Vagina (tissue), 2 donors: ENCODE measurements at places on chromosomes 5 and 9. TPM values are rescaled to one million over a fixed set of nuclear protein-coding genes. Genes with fewer than 3 reads are reported as not detected.

DNA sequence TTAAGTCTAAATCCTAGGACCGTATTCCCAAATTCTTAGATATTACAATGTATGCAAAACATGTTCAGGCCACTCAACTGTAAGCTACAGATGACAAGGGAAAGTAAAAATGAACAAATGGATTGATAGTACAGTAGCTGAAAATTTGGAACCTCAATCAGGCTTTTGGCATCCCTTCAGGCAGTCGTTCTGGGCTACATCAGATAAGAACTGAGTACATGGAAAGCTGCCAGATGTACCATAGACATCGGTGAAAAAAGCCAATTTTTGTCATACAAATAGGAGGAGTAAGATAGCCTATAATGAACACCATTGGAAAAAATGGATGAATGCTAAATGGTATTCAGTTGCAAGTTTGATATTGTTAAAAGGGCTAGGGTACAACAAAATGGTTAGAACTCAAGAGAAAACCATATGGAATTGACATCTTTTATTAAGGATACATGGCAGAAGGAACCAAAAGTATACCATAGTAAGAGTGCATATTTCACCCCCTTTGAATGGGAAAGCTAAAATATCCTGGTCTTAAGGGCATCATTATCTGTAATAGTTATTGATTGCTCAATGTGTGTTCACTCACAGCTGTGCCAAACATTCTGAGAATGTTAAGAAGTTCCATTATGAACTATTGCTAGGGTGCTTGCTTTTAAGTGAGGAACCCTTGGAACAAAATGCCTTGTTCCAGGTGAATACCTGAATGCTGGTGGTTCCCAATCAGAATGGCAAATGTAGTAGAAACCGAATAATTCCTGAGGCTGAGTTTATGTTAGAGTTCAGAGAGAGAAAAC, 86.4 kb downstream of the NR3C1 start:
- DNase-seq: no peak

- no peak for DNase-seq
Observed at GRCh38 chr5:52875827-52876226, 88.1 kb downstream of the ITGA1 start.

- DNase-seq: no peak
Observed at GRCh38 chr5:20956134-20956533, 968.1 kb upstream of the CDH18 start.

GRCh38 chr9:100354121-100354800, 1.5 kb upstream of the TEX10 start:
- DNase-seq: no peak

- DNase-seq: no peak
Observed at GRCh38 chr9:89252651-89253267, 58.2 kb upstream of the CKS2 start.

Gene FAM221B
- not detected for total RNA-seq

DNA sequence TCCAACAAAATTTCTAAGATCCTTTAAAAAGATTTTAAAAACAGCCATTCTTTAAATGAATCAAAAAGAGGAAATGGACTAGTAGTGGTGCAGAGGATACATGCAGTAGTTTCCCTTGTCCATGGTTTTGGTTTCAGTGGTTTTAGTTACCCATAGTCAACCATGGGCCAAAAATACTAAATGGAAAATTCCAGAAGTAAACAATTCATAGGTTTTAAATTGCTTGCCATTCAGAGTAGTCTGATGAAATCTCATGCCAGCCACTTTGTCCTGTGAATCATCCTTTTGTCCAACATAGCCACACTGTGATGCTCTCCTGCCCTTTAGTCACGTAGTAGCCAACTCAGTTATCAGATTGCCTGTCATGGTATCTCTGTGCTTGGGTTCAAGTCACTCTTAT, 286.1 kb downstream of the ANXA1 start:
- DNase-seq: no peak

DNA sequence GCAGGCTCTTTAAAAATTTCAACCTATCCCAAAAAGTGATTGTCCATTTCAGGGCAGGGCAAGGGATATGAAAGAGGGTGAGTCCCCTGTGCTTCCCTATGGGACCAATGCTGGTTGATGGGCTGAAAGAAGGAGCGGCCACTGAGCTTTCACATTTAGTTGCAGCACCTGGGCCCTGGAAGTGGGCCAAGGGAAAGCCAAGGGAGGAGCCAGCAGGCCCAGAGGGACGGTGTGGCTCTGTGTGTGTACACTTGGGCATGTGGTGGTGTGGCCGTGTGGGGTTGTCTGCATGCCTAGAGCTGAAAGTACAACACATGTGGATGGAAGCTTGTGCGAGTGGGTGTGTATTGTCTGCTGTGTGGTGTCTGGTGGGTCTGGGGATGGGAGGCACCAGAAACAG, 14.0 kb upstream of the PSMD5 start:
- DNase-seq: no peak

Gene ISOC1
- total RNA-seq: 25.0 TPM

GRCh38 chr5:79008362-79008761, 23.3 kb upstream of the ARSB start:
- no peak for DNase-seq

Gene NEUROG1
- not detected for total RNA-seq

- no peak for DNase-seq
Observed at GRCh38 chr5:72066705-72067107, 40.6 kb upstream of the MAP1B start.

Gene LPAR1
- total RNA-seq: 83.0 TPM

DNA sequence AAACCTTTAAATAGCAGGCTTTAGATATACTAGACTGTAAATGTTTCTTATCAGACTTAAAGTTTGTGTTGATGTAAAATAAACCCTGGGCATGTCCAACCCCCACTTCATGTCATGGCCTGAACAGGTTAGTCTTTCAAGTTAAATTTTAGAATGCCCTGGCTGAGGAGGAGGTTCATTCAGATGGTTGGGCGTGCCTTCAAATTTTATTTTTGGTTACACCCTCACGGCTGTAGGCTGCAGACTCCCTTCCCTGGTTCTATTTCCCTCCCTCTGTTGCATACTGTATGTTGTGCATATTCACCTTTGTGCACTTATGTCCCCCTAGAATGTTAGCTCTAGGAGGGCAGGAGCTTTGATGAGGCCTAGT, 5.3 kb upstream of the BICD2 start:
- no peak for DNase-seq

DNA sequence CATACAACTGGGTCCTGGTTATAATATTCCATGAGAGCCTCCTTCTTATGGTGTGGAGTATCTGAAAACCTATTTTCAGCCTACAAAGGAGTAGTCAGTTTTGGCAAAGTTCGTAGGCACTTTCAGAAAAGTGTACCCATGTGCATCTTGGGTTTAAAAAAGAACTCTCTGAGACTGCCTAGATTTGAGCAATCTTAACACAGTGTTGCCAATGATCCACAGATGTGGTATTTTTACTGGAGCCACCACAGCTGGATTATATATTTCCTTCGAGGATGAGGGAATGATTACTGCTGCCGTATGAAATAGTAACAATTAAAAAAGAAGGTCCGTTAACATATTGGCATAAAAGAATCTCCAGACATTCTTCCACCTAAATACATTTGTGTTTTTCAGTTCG, 1.1 kb downstream of the PALM2AKAP2 start:
- DNase-seq: no peak

DNA sequence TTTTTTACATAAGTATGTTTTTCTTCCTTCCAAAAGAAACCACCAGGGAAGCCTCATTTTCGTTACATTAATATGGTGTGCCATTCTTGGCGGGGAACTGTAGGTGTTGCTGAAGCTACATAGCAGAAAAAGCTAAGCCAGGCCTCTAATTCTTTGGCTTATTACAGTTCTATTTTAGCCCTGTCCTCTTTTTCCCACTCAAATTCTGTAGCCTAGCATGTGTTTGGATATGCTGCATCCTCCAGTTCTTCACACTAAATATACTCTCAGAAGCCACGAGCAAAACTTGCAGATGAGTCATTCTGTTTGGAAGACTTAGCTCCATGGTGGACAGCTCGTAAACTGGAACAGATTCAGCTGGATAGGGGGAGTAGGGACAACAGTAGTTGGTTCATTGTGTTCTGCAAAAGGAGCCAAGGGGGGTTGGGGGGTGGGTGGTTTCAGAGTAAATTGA, 369.4 kb downstream of the TMEM161B start:
- no peak for DNase-seq

Gene TMEM232
- total RNA-seq: 4.2 TPM

GRCh38 chr5:72093217-72093616, 14.1 kb upstream of the MAP1B start:
- no peak for DNase-seq

Gene PCSK1
- total RNA-seq: 1.7 TPM

- DNase-seq: no peak
Observed at GRCh38 chr5:59423021-59423420, 470.5 kb downstream of the PDE4D start.

Gene FOXD4L4
- total RNA-seq: not detected

- no peak for DNase-seq
Observed at GRCh38 chr9:98247831-98248657, 7.4 kb downstream of the TBC1D2 start.

- DNase-seq: no peak
Observed at GRCh38 chr5:14628346-14628745, 36.2 kb upstream of the OTULIN start.

DNA sequence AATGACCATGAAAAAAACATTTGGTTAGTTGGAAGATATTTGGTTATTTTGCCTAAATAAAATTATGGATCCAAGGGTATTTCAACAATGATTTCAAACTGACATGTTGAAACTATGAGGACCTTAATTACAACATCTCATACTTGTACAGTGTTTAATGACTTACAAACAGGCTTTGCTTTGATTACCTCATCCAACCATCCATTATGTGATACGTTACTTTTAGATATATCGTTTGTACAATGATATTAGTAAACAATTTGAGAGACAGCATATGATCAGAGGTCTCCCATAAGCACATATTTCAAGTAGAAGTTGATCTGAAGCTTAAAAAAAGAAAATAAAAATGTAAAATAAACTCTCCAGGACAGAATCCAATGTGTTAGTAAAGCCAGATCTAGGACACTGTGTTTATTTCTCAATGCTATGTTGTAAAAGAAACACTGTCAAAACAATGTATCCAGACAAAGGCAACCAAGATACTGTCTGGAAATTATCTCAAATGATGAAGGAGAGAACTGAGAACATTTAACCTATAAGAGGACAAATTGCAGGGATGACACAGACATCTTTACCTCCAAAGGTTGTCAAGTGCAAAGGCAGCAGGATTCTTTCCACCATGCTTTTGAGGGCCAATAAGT, 116.0 kb upstream of the TARS1 start:
- DNase-seq: no peak

Gene PCDHGC5
- total RNA-seq: 3.4 TPM

- no peak for DNase-seq
Observed at GRCh38 chr5:41876678-41877077, 6.5 kb upstream of the OXCT1 start.

GRCh38 chr5:28602429-28602828, 1564.0 kb upstream of the CDH9 start:
- no peak for DNase-seq

DNA sequence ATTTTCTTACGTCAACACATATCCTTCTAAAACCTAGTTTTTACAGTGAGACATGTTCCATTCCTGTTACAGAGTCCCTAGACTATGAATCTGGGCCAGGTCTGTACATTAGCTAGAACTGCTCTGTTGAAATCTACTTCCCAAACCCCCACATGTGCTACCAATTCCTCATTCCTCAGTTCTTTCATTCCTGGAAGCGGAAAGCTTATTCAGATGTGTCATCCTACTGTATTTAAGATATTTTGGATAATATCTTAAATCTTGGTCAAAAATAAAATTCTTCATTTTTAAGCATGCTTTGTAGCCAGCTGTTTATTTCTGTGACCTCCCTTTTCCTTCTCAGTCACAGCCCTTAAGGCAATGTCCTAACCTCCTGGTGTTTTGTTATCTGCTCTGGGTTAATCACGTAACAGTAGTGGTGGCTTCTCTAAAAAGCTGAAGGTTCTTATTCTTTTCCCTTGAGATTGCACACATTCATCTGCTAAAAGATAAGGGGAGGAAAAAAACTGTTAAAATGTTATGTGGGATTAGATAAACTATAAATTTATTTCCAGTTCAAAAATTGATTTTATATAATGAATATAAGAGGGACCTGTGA, 35.6 kb downstream of the GLRX start:
- DNase-seq: no peak

GRCh38 chr9:27308691-27309390, 11.9 kb upstream of the EQTN start:
- no peak for DNase-seq

DNA sequence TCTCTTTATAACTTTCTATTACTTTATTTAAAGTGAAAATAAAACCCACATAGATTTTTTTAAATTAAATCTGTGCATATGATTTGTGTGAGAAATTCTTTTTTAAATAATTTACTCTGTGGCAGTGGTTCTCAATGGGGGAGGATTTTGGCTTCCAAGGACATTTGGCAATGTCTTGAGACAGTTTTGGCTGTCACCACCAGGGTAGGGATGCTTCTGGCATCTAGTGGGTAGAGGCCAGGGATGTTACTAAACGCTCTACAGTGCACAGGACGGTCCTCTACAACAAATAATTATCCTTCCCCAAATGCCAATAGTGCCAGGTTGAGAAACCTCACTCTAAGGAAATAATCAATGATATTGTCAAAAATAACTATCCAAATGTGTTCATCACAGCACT, 177.9 kb upstream of the CCNG1 start:
- DNase-seq: no peak

DNA sequence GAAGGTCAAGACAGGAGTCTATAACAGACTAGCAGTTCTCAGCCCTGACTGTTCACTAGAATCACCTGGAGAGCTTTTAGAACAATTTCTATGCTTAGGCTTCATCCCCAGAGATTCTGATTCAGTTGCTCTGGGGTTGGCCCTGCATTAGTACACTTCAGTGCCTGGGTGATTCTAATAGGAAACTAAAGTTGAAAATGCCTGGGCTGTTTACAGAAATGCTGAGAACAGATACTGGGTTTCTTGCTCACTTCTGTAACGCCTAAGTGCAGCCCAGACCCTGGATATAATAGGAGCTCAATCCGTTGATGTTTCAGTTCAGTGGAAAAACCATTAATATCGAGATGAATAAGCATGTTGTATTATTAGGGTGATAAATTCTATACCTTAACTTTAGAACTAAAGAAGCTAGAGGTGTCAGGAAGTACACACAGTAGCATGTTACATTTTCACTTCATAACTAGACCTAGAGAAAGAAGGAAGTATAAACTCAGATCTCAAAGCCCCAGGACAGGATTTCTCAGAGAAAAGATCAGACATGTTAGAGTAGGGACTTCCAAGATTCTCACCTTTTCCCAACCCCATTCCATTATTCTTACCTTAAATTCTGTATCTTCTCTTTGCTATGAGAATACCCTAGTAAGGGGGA, 20.4 kb downstream of the HAVCR2 start:
- no peak for DNase-seq

GRCh38 chr9:9645006-9645405, 967.8 kb downstream of the PTPRD start:
- DNase-seq: no peak

Gene KIF12
- not detected for total RNA-seq

DNA sequence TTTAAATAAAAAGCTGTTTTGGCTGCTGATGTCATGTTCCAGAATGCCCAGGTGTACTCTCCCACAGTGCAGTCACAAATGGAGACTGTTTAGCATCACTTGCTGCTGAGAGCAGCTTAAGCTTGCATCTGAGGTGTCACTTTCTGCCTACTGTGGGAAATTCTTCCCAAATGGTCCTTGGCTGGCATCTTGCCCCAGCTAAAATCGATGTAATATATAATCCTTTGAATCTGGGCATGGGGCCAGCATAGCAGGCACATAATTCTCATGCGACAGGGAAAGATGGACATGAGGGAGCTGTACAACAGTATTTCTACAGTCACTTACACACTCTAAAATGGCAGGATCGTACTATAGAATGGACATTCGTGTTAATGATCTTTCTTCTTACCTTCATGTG, 144.3 kb downstream of the MACIR start:
- no peak for DNase-seq

Gene HSPB3
- not detected for total RNA-seq
